Astrocyte of the cerebellum (primary cell): ENCODE measurements at places on chromosomes 5 and 9.

DNA sequence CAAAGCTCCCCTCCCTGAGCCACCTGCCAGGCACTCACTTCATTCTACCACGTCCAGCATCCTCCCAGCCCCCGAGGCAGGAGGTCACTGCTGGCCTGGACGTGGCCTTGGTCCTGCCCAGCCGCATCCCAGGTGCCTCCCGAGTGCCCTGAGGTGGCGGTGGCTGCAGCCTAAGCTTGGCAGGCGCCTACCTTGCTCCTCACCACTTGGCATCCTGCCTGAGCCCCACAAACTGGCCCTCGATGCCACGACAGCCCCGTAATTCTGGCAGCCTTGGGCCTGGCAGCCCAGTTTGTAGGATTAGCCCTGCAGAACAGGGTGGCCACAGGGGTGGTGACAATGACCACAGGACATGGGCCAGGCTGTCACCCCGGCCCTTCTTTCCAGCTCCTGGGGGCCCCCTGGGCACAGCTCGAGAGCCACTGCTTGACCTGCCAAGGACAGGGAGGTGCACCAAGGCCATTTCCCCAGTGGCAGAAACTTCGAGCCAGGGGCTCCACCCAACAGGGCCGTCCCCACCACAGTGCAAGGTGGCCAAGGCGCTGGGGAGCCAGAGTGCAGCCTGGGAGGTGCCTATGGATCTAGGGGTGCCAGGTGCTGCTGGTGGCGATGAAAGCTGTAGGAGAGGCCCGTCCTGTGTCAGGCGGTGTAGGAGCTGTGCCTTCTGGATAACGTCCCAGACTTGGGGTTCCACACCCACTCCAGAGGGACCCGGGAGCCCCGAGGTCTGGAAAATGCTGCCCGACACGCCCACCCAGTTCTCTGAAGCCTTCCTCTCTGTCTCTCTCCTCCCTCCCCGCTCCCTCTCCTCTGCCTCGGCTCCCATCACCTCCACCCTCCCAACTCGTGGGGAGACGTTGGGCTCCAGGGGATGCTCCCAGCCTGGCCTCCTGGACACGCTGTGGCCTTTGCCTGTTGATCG lies 18.4 kb downstream of the NKD2 start:
- no peak for DNase-seq

GRCh38 chr5:160271396-160271795 lies 41.0 kb downstream of the CCNJL start:
- no peak for DNase-seq

- DNase-seq = no peak
These were observed 1.1 kb downstream of the F2RL2 start for GRCh38 chr5:76622076-76622475.

- DNase-seq = no peak
These were observed 14.9 kb downstream of the OR2Y1 start for GRCh38 chr5:180724944-180725343.

DNA sequence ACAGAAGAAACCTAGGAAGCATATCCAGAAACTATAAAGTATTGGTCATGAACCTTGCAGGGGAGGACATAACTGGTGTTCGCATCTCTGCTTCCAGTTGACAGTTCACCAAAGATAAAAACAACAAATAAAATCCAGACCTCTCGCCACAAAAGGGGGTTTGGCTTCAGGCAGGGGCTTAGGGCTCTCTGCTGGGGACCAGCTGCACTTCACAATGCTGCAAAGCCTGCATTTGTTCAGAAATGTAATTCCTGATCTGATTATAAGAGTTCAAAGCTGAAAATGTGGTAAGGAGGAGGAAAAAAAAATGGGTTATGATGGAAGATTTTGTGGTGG lies 79.0 kb downstream of the PDE4D start:
- no peak for DNase-seq

- DNase-seq = no peak
These were observed 73.7 kb downstream of the SLC1A3 start for GRCh38 chr5:36680066-36680465.

DNA sequence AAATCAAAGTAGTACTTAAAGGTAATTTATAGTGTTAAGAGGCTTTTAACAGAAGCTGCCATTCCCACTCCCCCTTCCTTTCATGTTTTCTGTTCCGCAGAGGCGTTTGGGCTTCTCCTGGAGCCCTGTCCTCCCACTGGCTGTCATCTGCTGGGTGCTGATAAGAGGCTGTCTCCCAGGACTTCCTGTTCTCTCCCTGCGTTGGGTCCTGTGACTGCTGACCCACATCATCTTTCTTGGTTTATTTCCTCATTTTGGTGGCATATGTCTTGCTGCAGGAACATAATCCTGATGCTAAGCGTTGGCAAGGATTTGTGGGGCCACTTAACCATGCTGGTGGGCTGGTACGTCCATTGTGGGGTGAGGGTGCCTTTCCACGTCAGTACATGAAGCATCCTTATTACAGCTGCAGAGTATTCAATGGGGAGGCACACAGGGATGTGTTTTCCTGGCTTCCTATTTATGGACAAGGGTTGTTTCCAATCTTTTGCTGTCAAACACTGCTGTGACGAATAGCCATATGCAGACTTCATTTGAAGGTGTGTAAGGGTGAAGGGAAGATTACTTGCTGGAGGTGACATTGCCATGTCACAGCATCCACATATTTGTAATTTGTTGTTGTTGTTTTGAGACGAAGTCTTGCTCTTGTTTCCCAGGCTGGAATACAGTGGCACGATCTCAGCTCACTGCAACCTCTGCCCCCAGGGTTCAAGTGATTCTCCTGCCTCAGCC lies 22.3 kb upstream of the RNF130 start:
- DNase-seq = no peak

- DNase-seq = no peak
These were observed 506.3 kb upstream of the WWC1 start for GRCh38 chr5:167785106-167785505.

DNA sequence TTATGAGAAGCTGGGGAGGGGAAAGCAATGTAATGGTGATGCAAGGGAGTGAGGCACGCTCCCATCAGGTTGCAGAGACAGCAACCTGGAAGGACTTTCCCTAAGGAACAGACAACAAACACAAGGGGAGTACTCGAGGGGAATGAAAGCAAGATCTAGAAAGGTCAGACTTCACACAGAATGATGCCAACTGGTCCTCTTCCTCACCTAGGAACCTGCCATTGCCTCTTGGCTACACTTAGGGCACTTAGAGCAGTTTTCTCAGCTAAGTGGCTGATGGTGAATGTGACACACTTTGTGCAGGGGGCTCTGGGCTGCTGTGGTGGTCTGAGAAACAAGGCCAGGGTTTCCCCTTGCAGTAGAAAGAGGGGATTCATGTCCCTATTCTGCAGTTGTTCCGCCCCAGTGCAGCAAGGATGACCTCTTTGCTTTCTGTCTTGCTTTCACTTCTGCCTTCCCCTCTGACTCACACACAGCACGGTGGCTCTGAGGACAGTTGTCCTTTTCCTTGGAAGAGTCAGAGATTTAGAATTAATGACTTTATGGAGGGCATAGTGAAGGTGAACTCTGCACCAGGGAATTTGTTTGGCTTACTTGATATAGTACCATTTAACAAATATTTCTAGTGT lies 394.0 kb upstream of the KLF4 start:
- no peak for DNase-seq

- no peak for DNase-seq
These were observed 1545.3 kb upstream of the C9orf72 start for GRCh38 chr9:29118555-29118954.

- no peak for DNase-seq
These were observed 25.3 kb downstream of the ZDHHC11B start for GRCh38 chr5:759111-759751.

DNA sequence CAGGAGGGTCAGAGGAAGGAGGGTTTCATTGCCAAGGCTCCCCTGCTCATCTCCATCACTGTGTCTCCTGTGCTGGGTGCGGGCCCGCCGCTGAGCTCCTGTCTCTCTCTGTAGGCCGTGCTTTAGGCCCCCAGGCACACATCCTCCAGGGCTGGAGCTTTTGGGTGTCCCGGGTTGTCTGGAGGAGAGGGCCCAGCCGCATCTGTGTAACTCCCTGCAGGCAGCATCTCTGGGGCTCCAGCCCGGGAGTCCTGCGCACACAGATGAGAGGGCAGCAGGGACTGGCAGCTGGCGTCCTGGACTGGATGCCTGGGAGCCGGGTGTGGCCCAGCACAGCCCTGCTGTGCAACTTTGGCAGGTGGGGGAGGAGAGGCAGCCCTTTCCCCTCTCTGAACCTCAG lies 40.2 kb downstream of the LRSAM1 start:
- no peak for DNase-seq

- DNase-seq = peak; percentile 60
These were observed 178.4 kb downstream of the GNA14 start for GRCh38 chr9:77469515-77470231.

DNA sequence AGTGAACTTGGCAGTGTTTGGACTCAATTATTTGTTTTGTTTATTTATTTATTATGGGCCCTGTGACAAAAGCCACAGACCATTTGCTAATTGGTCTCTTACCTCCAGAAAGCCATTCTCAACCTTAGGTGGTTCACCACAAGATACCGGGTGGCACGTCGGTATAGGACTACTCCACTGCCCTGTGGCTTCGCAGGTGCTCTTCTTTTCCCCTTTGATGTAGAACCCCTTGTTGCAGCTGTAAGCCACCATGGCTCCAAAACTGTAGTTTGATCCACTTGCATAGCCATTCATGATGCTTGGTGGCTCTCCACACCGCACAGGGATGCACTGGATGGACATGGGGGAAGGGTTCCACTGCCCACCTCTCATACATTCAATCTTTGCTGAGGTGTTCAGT lies 73.3 kb upstream of the TXNDC8 start:
- no peak for DNase-seq

- no peak for DNase-seq
These were observed 43.9 kb downstream of the AMBP start for GRCh38 chr9:114034196-114034595.

DNA sequence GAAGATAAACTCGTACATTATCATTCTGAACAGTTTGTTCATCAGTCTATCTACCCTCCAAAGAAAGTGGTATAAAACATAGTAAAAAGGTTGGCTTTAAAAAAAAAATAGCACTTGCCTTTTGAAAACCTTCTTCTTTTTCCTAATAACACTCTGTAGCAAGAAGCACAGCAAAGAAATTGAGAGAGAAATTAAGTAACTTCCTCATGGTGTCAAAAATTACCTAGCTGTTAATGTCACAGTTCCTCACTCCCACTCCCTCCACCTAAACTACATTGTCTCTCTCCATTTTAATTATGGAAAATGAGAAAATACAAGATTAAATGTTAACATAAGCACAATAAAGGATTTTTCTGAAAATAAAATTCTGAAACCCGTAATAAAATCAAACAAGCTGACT lies 72.2 kb downstream of the CERT1 start:
- no peak for DNase-seq

DNA sequence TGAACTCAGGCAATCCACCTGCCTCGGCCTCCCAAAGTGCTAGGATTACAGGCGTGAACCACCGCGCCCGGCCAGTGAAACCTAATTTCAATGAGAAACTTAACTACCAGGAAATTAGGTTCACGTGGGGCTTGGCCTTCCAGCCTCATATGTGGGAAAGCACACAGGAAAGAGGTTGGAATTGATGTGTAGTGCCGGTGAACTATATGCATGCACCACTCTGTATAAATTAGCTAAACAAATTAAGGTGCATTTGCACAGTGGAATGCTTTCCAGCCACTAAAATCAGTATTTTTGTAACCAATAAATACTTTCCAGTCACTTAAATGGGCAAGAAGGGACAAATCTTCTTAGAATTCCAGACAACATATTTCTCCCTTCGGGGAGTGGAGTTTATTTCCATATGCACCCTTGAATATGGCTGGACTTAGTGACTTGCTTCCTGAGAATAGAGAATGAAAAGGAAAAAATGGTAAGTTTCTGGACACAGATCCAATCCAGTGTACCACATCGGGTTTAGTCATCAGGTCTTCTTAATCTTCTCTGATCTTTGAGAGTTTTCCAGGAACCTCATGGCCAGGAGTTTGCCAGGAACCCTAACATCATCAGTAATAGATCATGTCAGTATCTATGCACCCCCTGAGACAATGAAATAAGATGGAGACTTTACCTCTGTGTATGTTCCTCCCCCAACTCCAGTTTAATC lies 24.9 kb downstream of the ATOX1 start:
- no peak for DNase-seq

- DNase-seq = peak; percentile 27
These were observed 156.7 kb downstream of the EBF1 start for GRCh38 chr5:158943057-158943456.

DNA sequence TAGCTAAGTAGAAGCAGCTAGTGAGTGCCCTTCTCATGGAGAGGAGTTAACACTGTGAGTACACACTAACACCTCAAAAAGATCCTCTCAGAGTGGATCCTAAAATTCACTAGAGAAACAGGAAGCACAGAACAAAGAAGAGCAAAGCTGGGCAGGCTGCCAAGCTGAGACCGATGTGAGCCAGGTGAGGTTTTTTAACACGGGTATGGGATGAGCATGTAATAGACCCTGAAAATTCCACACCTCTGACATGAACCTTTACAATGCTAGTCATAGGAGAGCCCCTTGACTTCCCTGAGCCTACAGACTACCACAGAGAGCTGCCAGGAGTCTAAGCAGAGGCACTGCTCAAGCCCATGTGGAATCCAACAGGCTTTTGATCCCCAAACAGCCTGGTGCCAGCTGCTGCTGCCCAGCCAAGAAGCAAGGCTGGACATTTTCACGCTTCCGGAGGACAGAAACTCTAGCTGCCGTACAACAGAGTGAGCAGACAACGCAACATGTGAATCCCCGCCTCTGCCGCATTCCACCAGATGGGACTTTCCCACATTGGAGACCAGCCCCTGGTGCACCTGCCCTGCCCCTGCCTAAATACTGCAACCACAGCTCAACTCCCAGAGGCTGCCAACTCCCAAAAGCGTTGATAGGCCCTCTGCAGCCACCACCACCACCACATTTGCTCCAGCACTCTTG lies 280.8 kb downstream of the CDH10 start:
- DNase-seq = no peak

GRCh38 chr9:33311953-33312352 lies 21.6 kb downstream of the NFX1 start:
- DNase-seq = no peak

GRCh38 chr5:9712911-9713310 lies 82.8 kb upstream of the TAS2R1 start:
- no peak for DNase-seq

- no peak for DNase-seq
These were observed 116.6 kb upstream of the ADAMTSL1 start for GRCh38 chr9:18357321-18357720.
